ENCODE measurements at places on chromosomes 2 and 18. TPM values are rescaled to one million over a fixed set of nuclear protein-coding genes. Genes with fewer than 3 reads are reported as not detected.

The RAX gene
- total RNA-seq, result not detected

The G6PC2 gene
- total RNA-seq, result not detected

The DIS3L2 gene
- 14.7 TPM for total RNA-seq

The DES gene
- total RNA-seq, result 1.6 TPM

The SALL3 gene
- not detected for total RNA-seq

The UNC50 gene
- 54.3 TPM for total RNA-seq

The STAT1 gene
- 164 TPM for total RNA-seq

The TBR1 gene
- not detected for total RNA-seq

The TOGARAM2 gene
- total RNA-seq, result 0.17 TPM

The ASNSD1 gene
- 82.2 TPM for total RNA-seq

The DPP4 gene
- total RNA-seq, result 163 TPM

The ZSCAN30 gene
- 21.7 TPM for total RNA-seq

Data from smooth muscle cell of trachea (primary cell).